MV-4-11 (cell line): ENCODE measurements at places on chromosomes 3 and 15.

DNA sequence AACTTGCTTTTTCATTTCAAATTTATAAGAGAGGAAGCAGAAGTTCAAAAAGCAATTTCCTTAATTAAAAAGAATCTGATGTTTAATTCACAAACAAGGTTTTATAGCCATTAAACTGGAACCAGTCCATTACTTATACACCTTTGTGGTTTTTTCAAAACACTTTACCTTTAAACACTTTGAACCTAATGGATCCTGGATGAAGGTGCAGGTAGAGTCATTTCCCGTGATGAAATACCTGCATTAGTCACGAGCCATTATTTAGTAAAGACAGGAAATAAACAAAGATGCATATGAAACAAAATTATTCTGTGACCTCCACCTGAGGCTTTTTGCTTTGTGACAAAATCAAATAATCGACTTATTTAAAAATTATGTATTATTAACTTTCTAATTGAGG is 341.7 kb upstream of the UBE2E2 start:
- DNase-seq, result no peak

DNA sequence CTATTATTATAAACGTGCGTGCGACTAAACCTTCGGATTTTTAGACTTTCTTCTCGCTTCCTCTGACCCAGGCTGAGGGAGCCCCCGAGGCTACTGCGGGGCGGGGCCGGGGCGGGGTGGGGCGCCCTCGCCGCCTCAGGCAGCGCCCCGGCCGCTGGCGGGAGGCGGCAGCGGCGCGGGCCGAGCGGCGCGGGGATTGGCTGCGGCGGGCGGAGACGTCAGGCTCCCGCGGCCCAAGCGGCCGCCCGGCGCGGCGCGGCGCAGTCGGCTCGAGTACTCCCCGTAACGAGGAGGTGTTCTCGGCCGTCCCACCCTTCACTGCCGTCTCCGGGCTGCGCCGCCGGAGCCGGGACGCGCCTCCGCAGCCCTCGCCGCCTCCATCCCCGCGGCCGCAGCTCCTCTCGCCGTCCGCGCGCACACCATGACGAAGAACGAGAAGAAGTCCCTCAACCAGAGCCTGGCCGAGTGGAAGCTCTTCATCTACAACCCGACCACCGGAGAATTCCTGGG is at the start of gene ATP1B3:
ATP1B3 (plus strand) TSS at position 263 of the 510 bp plus-strand sequence; CDS start at position 422, 159 bp downstream.
- DNase-seq, result peak; percentile 77

DNA sequence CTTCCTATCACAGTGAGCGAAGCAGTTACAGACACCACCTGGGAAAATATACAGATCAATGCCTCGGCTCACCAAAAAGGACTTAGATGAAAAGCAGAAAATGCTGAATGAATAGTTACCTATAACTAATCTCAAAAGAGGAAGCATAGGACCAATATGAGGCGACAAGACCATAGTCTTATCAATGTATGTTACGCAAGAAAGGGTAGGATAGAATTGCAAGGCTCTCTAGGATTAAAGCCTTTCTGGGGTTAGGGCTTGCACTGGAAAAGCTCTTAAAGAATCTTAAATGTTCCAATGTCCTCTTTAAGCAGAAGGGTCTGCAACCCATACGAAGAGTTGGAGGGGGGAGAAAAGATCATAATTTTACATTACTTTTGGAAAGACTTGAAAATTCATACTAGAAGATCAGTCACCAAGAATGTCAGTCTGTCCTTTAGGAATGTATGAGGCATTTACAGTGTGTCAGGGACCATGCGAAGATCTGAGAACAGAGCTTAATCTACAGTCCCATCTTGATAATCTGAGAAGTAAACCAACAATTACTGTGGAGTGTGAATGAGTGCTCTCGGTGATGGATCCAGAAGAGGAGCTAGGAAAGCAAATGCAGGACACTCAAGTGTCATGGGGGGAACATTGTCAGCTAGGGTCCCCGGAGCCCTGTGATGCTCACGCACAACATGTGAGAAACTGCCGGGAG is 185.9 kb downstream of the GREM1 start:
- peak; percentile 27 for DNase-seq

GRCh38 chr3:26280517-26280916 is 342.1 kb upstream of the LRRC3B start:
- DNase-seq, result no peak

DNA sequence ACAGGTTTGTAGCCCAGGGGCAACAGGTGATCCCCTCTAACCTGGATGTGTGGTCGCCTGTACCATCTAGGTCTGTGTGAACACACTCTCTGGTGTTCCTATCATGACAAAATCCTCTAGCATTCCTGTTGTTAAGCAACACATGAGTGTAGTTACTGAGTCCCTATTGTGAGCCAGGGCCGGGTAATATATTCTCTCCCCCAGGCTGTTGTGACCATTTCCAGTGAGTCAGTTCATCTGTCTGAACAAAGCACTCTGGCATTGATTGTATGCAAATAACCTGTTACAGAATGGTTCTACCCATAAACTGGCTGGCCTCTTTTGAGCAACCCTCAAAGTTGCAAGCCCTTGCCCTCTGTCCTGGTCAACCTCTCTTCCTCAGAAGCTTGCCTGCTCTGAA is 2.6 kb upstream of the FLNB start:
- DNase-seq, result no peak

DNA sequence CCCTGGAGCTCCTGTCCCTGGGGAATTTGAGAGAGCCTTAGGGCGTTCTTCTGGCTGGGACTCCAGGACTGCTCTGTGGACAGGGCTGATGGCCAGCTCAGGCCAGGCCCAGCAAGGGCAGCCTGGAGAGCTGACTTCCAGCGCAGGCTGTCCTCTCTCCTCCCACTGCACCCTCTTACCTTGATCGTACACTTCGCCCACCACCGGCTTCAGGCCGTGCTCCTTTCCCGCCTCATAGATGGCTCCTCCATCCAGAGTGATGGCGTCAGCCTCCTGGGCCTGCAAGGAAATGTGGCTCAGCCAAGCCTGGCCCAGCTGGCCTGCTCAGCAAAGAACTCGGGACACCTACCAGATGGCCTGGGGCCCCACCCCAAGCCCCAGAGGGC is 3.1 kb downstream of the MELTF start:
- no peak for DNase-seq
